Spleen (tissue), 13 donors: ENCODE measurements at places on chromosomes 1 and 21.

- DNase-seq: no peak
- H3K27me3 ChIP-seq: no peaks in the 10 kb centered on the region
- H3K4me1 ChIP-seq: no peaks in the 10 kb centered on the region
These were observed 417.6 kb downstream of the NPHP4 start for GRCh38 chr1:5574641-5575040.

GRCh38 chr1:204782118-204782700 is 88.5 kb upstream of the NFASC start:
- H3K4me1 ChIP-seq: no peaks in the 10 kb centered on the region
- H3K4me3 ChIP-seq: no peak overlapping the region
- no peaks in the 10 kb centered on the region for H3K27me3 ChIP-seq
- no peaks in the 10 kb centered on the region for H3K36me3 ChIP-seq

- H3K27me3 ChIP-seq: no peaks in the 10 kb centered on the region
- no peaks in the 10 kb centered on the region for H3K36me3 ChIP-seq
- no peak for DNase-seq
- H3K27ac ChIP-seq: no peak overlapping the region
- no peaks in the 10 kb centered on the region for H3K4me1 ChIP-seq
- H3K4me3 ChIP-seq: no peak overlapping the region
These were observed 83.3 kb downstream of the CDC42BPA start for GRCh38 chr1:227234998-227235405.

DNA sequence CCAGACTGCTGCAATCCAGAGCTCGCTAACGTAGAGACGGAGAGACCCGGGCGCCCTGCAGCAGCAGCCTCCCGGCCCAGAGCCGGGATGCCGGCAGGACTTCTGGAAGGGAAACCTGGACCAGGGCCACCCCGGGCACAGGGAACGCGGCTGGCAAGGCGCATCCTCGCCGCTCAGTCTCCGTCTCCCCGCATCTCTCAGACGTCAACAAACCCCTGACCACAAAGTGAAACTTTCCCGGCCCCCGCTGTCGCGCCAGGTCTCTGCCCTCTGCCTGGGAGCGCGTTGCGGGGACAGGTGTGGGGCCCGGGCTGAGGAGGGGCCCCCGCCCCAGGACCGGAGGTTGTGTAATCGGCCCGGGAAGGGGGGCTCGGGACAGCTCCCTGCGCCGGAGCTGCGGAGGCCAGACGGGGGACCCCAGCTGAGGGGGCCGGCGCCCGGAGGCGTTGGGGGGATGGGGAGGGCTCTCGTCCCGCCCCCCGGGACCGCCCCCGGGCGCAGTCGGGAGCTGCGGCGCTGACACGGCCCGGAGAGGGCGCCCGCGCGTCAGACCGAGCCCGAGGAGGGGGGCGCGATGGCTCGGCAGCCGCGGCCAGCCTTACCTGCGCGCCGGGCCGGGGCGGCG is 116.6 kb upstream of the HIVEP3 start:
- no peaks in the 10 kb centered on the region for H3K36me3 ChIP-seq
- H3K27ac ChIP-seq: peak overlapping the region; percentile 84
- H3K4me3 ChIP-seq: peak overlapping the region; percentile 82

DNA sequence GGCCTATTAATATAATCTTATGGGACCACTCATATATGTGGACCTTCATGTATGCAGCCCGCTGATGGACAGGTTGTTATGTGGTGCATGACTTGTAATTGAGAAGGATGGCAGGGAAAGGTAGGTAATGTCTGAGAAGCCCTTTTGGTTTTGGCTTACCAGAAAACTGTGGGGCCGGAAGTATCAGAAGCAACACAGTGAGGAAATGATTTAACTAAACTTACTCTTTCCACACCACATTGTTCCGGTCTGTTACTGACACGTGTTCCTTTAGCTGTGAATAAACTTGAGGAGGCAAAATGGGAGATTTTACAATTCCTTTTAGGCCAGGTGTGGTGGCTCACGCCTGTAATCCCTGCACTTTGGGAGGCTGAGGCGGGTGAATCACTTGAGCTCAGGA is 32.4 kb downstream of the KIF1B start:
- H3K27ac ChIP-seq: peak overlapping the region; percentile 85
- DNase-seq: no peak
- peaks cover 17% of the 10 kb centered on the region for H3K4me1 ChIP-seq
- no peaks in the 10 kb centered on the region for H3K36me3 ChIP-seq
- no peak overlapping the region for H3K4me3 ChIP-seq

GRCh38 chr1:49294539-49294938 is 517.8 kb upstream of the BEND5 start:
- H3K27me3 ChIP-seq: no peaks in the 10 kb centered on the region
- DNase-seq: no peak
- no peaks in the 10 kb centered on the region for H3K36me3 ChIP-seq
- peaks cover 12% of the 10 kb centered on the region for H3K4me1 ChIP-seq

- H3K27me3 ChIP-seq: no peaks in the 10 kb centered on the region
- H3K27ac ChIP-seq: no peak overlapping the region
- no peaks in the 10 kb centered on the region for H3K4me1 ChIP-seq
- DNase-seq: peak; percentile 59
These were observed 38.5 kb upstream of the ACTRT2 start for GRCh38 chr1:2982615-2983318.

DNA sequence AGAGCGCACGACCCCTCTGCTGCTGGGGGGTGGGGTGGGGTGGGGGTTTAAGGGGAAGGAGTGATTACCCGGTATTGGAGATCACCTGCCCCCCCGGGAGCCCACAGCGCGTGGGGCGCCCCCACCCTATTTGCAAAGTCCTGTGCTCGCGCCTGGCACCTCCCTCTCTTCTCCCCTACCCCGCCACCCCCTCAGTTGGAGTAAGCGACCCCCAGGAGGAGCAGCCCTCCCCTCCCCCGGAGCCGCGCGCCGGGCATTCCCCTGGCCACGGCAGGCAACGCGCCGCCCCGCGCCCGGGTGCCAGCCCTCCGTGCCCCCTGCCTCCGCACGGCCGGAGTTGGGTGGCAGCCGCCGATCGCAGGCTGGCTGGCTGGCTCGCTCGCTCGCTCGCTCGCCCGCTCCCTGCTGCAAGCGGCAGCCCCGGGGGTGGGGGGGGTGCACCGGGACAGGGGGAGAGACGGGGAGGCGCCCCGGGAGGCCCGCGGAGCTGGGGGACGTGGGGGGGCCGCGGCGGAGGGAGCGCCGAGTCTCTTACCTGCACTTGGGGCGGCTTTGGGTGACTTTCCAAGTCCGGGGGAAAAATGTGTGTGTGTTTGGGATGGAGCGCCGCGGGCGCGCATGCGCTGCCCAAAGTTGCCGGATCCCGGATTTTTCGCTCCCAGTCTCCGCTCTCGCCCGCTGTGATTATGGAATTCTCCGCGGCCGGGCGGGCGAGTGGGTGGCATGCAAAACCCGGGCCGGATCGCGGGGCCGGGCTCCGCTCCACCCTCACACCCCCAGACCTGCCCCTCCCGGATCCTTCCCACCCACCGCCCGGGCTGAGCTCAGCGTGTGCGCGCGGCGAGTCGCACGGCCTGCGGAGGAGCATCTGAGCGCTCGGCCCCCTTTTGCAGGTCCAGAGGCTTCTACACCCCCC is at the start of gene CASZ1:
Gene CASZ1 (minus strand): TSS at position 618 of the 916 bp plus-strand sequence. CDS start 102,757 bp downstream, outside the sequence.
- H3K27me3 ChIP-seq: no peaks in the 10 kb centered on the region
- no peak within 1 kb of the TSS for H3K27ac ChIP-seq
- H3K4me3 ChIP-seq: peak within 1 kb of the TSS; percentile 59
- no peaks in the 10 kb centered on the region for H3K36me3 ChIP-seq
- no peak for DNase-seq

DNA sequence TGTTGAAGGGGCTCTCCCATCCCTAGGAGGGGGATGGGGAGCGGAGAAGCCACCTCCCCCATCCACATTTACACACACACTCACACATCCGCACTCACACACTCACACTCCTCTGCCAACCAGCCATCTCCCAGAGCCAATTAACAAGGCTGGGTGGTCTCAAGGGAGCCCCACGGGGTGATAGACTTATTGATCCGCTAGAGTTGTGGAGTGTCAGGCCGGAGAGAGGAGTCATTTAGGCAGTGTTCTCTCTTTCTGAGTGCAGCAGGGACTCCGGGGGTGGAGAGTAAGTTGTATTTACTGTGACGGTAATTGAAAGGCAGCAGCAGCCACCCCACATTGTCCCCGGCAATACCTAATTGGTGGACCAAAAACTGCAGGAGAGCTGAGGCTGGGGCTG is 61.6 kb downstream of the KLHDC7A start:
- no peak overlapping the region for H3K4me3 ChIP-seq
- DNase-seq: peak; percentile 25
- no peaks in the 10 kb centered on the region for H3K27me3 ChIP-seq
- no peaks in the 10 kb centered on the region for H3K36me3 ChIP-seq
- H3K4me1 ChIP-seq: no peaks in the 10 kb centered on the region

DNA sequence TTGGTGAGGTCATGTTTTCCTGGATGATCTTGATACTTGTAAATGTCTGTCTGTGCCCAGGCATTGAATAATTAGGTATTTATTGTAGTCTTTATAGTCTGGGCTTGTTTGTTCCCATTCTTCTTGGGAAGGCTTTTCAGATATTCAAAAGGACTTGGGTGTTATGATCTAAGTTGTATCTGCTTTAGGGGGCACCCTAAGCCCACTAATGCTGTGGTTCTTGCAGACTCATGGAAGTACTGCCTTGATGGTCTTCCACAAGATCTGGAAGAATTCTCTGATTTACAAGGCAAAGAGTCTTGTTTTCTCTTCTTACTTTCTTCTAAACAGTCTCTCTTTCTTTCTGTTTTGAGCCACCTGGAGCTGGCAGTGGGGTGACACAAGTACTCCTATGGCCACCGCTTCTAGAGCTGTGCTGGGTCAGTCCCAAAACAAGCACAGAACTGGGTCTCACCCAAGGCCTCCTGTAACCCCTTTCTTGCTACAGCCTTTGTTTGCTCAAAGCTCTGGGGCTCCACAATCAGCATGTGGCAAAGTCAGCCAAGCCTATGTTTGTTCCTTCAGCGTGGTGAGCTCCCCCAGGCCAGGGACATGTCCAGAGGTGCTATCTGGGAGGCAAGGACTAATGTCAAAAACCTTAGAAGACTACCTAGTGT is 12.6 kb downstream of the VN1R5 start:
- H3K27ac ChIP-seq: no peak overlapping the region
- DNase-seq: no peak

- H3K27me3 ChIP-seq: no peaks in the 10 kb centered on the region
- H3K36me3 ChIP-seq: no peaks in the 10 kb centered on the region
- H3K27ac ChIP-seq: no peak overlapping the region
- no peak for DNase-seq
- H3K4me3 ChIP-seq: no peak overlapping the region
These were observed 30.6 kb downstream of the CDKN2C start for GRCh38 chr1:51000651-51001050.

GRCh38 chr1:52032785-52033131 is 852 bp downstream of the KTI12 start:
- peaks cover 28% of the 10 kb centered on the region for H3K36me3 ChIP-seq
- DNase-seq: peak; percentile 84
- H3K4me3 ChIP-seq: peak overlapping the region; percentile 74
- peak overlapping the region; percentile 73 for H3K27ac ChIP-seq

DNA sequence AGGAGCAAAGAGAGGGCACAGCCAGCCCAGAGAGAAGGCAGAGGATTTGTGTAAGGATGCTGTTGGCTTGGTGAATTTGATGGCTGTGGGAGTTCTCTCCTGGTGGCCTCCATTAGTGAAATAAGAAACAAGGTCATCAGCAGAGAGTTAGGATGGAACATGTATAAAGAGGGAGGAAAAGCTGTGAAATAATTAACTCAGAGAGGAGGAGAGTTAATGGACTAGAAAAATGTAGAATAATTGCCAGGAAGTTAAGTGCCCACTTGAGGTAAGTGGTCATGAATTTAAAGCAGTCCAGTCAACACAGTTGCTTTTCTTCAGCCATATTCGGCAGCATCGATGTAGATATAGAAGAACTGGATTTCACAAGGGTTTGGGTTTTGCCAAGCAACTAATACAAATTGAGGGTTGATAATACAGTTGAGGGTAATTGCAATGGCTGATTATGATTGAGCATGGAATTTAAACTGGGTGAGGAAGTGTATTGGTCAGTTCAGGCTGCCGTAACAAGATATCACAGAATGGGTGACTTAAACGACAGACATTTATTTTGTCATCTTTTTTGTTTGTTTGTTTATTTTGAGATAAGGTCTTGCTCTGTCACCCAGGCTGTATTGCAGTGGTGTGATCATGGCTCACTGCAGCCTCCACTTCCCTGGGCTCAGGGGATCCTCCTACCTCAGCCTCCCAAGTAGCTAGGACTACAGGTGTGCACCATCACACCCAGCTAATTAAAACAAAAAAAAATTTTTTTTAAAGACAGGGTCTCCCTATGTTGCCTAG is 31.7 kb upstream of the KLF17 start:
- H3K27me3 ChIP-seq: peaks cover 25% of the 10 kb centered on the region
- no peak overlapping the region for H3K4me3 ChIP-seq
- no peaks in the 10 kb centered on the region for H3K36me3 ChIP-seq
- no peak overlapping the region for H3K27ac ChIP-seq
- H3K4me1 ChIP-seq: no peaks in the 10 kb centered on the region

- no peaks in the 10 kb centered on the region for H3K4me1 ChIP-seq
- H3K27me3 ChIP-seq: no peaks in the 10 kb centered on the region
- H3K27ac ChIP-seq: no peak overlapping the region
- H3K4me3 ChIP-seq: no peak overlapping the region
- no peaks in the 10 kb centered on the region for H3K36me3 ChIP-seq
- DNase-seq: no peak
These were observed 27.1 kb upstream of the CD2 start for GRCh38 chr1:116726872-116727820.

- H3K4me3 ChIP-seq: no peak overlapping the region
- no peak overlapping the region for H3K27ac ChIP-seq
- H3K4me1 ChIP-seq: no peaks in the 10 kb centered on the region
- no peaks in the 10 kb centered on the region for H3K36me3 ChIP-seq
- no peak for DNase-seq
- H3K27me3 ChIP-seq: peaks cover 6% of the 10 kb centered on the region
These were observed 43.1 kb downstream of the KCNA2 start for GRCh38 chr1:110563089-110563488.

DNA sequence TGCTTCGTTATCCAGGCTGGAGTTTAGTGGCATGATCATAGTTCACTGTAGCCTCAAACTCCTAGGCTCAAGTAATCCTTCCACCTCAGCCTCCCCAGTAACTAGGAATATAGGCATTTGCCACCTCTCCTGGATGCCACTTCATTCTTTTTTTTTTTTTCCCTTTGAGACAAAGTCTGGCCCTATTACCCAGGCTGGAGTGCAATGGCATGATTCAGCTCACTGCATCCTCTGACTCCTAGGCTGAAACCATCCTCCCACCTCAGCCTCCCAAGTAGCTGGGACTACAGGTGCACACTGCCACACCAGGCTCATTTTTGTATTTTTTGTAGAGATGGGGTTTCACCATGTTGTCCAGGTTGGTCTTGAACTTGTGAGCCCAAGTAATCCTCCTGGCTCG is 19.3 kb downstream of the OSBPL9 start:
- peaks cover 4% of the 10 kb centered on the region for H3K4me1 ChIP-seq
- no peak overlapping the region for H3K4me3 ChIP-seq
- H3K27ac ChIP-seq: no peak overlapping the region
- no peak for DNase-seq
- H3K36me3 ChIP-seq: no peaks in the 10 kb centered on the region
